ENCODE measurements at places on chromosomes 7 and 10. TPM values are rescaled to one million over a fixed set of nuclear protein-coding genes. Genes with fewer than 3 reads are reported as not detected.

DNA sequence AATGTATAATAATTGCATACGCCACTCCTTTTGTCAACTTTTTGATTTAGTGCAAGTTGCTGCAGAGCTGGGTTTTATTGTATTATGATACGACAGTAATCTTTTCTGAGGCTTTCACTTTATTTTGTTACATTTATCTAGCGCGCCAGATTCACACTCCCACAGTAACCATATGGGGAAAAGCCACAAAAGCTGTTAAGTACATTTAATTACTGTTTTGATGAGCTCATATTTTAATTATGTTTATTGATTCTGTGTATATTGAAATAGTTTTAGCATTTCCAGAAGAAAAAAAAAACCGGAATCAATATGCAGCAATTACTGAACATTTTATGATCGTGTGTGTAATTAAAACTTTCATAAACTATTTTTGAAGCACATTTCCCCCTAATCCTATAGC lies 118.5 kb downstream of the RAB11FIP2 start:
- DNase-seq = no peak

- no peak for DNase-seq
Observed at GRCh38 chr7:17292843-17293242, 5.6 kb upstream of the AHR start.

CYP3A7 gene
- not detected for total RNA-seq

- peak; percentile 15 for DNase-seq
Observed at GRCh38 chr10:86085136-86085535, 281.5 kb downstream of the GRID1 start.

SYT15B gene
- 0.62 TPM for total RNA-seq

PRKG1 gene
- total RNA-seq = 28.1 TPM

AHCYL2 gene
- 4.0 TPM for total RNA-seq

DNA sequence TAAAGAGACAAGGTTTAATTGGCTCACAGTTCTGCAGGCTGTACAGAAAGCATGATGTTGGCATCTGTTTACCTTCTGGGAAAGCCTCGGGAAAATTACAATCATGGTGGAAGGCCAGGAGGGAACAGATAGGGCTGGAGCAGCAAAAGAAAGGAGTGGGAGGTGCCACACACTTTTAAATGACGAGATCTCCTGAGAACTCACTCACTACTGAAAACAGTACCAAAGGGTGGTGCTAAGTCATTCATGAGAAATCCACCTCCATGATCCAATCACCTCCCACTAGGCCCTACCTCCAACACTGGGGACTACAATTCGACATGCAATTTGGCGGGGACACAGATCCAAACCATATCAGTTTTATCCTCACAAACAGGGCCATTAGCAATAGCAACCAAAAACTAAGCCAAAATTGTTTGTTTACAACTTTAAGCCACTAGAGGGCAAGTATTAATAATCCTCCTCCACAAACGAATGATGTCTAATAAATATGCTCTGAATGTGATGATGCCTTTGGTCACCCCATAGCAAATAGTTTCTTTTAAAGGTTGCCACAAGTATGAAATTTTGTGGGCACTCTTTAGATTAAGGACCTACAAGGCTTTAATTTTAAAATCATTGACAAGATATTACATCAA lies 129.2 kb upstream of the NRBF2 start:
- DNase-seq = no peak

IKZF1 gene
- 3.5 TPM for total RNA-seq

DNA sequence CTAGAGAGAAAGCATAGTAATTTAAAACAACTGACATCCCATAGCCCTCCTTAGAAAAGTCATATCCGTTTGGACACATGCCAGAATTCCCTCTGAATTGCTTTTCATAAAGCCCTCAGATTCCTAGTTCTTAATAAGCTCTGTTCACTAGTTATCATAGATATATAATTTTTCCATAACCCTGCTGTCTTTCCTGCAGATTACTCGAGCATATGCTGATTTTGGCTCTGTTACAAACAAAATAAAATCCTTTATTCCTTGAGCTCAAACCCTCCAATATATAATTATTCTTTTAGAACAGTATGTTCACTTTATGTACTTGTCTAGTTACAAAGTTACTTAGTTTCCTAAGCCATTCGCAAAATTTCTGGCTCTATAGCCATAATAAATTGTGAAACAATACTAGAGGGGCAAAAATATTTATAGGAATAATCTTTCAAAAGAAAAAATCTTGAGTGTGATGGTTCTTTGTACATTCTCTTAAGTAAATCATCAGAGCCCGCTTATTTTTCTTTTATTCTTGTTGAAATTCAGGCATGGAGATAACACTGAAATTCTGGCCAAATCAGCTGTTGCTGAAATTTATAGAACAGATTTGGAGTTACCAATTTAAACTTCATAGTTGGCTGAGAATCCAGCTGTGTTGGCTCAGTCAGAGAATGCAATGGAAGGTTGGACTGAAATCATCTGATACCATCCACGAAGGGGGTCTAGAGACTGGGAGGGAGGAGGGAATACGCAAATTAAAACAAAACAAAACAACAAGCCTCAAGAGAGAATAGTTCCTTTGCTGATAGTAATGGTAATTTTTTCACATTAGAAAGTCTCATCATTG lies 146.1 kb upstream of the TMEM196 start:
- DNase-seq = no peak

- DNase-seq = no peak
Observed at GRCh38 chr10:43982250-43982649, 333.6 kb upstream of the ZNF32 start.

ANKRD30A gene
- not detected for total RNA-seq

- no peak for DNase-seq
Observed at GRCh38 chr7:47885309-47885986, 62.8 kb downstream of the PKD1L1 start.

DNA sequence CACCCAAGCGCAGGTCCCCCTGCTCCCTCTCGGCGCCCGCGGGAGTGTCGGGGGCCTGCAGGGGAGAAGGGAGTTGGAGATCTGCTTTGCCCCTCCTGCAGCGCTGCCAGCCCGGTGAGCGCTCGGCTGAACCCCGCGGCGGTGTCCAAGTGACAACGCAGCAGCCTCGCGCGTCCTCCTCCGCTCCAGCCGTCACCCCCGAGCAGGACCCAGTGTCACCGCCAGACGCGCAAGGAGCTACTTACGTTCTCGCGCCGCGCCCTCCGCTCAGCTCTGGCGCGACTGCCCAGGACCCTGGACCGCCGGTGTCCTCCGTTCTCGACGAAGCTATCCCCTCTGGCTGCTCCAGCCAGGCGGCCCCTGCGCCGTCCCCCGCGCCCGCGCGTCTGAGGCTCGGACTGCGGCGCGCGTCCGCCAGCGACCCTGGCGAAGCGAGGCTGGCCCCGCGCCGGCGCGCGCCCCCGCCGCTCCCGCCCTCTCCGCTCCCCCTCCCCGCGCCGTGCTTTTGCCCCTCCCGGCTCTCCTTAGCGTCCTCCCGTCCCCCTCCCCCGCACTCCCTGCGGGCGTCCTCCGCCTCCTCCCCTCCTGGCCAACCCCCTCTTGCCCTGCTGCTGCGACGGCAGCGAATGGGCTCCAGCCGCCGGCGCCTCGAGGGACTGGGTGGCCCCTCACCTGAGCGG lies at the start of gene NRCAM:
TSS of gene NRCAM (minus strand) at position 439 of the 680 bp plus-strand sequence. CDS start 216,372 bp downstream, outside the sequence.
- no peak for DNase-seq

ZSCAN25 gene
- 8.1 TPM for total RNA-seq

NEUROG3 gene
- total RNA-seq = not detected

DNA sequence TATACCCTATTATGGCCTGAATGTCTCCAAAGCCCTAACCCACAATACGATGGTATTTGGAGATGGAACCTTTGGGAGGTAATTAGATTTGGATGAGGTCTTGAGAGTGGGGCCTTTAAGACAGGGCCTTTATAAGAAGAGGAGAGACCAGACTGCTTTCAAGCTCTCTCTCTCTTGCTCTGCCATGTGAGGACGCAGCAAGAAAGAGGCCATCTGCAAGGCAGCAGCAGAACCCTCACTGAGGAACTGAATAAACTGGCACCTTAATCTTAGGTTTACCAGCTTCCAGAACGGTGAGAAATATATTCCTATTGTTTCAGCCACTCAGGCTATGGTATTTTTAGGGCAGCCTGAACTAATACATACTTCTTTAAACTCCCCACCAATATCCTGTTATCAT lies 2.0 kb upstream of the GNAI1 start:
- no peak for DNase-seq

Data from Right ventricle myocardium inferior (tissue), 1 donor.